Stimulated activated CD4-positive, alpha-beta T cell treated with anti-CD3 and anti-CD28 coated beads, Interleukin-15, amount 100 ng/mL, for 24 hours (primary cell): ENCODE measurements at places on chromosomes 5 and 9.

DNA sequence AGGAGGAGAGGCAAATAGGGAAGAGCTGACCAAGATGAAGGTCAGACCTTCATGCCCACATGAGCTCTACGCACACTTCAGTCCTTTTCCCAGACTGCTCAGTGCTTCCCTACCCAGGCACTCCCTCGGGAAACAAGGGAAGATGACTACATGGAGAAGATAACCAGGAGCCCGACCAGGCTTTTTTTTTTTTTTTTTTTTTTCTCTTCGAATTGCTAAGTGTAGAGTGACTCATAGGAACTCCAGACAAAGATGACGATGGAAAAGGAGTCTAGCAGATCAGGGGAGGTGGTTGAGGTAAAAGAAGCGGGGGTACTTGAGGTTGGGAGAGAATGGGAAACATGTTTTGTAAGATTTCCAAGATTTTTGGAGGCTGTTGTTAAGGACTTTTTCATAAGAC is 526.1 kb downstream of the BNC2 start:
- DNase-seq: no peak

DNA sequence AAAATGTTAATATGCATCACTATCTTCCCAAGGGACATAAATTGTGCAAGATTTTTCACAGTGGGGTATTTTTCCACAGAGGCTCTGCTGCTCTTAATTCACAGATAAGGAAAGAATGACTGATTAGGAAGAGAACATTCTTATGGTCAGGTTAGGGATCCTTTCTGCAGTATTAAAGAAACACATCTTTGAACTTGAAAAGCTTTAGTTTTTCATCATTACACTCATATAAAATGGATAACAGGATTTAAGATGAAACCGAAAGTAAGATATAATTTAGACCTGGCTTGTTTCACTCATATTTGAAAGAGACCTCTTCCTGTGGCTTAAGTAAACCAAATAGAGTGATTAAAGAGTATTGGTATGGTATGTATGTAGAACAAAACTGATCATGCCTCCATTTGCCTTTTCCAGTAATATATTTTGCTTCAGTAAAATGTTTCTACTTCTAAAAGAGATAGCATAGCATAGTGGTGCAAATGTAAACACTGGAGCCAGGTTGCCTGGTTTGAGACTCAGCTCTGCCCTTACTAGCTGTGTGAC is 160.0 kb downstream of the PRR16 start:
- DNase-seq: no peak

GRCh38 chr9:126558051-126558665 is 55.6 kb upstream of the LMX1B start:
- DNase-seq: peak; percentile 72

- no peak for DNase-seq
These were observed 7.3 kb upstream of the SLC25A51 start for GRCh38 chr9:37911271-37911681.

GRCh38 chr5:133130387-133131118 is 78.7 kb downstream of the HSPA4 start:
- no peak for DNase-seq

DNA sequence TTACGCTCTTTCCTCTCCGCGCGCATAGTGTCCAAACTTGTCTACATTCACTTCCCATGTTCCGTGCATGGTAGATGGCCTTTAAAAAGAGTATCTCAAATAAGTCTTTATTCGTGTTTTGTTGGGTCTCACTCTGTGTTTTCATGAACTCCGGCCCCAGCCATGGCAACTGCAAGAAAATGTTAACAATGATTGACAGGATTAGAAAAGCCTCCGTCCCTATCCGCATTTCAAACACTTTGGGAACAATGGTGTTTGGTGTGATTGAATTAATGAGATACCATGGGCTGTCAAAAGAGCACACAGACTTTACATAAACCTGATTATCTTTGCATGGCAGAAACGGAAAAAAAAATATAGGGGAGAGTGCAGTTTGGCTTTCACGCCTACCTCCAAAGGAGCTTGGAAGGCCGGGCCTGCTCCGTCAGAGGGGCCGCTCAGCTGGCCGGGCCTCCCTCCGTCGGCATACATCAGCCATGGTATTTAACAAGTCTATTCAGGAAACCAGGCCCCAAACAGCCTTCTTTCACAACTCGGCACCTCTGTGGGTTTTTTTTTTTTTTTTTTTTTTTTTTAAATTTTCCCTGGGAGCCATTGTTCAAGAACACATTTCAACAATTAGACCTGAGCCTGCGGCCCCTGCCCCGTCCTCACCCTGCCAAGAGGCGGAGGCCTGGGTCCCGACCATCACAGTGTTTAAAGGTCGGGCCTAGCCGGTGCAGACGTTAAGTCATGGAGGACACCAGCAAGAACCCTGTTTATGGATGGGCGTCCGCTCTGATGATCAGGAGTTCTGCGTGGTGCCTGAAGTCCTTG is 323.8 kb upstream of the IRX4 start:
- no peak for DNase-seq

- DNase-seq: peak; percentile 2
These were observed 9.3 kb downstream of the OR1N2 start for GRCh38 chr9:122562134-122562760.

DNA sequence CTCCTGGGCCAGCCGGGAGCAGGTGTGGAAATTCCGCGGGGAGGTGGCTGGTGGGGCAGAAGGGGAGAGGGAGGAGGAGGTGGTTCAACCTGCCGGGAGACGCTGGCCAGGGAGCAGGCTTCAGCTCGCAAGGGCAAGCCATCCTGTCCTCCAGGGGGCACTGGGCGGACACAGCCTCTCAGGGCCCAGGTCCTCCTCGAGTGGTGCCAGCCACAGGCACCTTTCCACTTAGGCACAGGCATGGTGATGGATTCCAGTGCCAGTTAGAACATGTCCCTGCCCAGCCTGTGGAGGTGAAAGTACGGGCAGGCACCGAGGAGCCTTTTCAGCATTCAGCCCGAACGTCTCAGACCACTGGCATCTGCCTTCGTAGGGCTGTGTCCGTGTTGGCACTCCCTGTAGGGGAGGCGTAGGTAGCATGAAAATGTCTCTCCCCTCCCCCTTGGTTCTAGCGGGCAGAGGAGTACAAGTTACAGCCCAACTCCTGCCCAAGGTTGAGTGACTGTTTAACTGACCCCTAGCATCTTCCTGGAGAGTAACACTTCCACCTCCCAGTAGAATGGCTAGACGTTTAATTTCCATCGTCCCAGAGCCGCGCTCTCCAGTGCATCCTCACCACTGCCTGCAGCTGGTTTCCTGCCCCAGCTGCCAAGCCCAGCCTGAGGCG is 48.9 kb downstream of the DAB2IP start:
- DNase-seq: peak; percentile 36

- DNase-seq: no peak
These were observed 48.7 kb upstream of the HOMER1 start for GRCh38 chr5:79562351-79563246.

- no peak for DNase-seq
These were observed 15.2 kb upstream of the SPIN1 start for GRCh38 chr9:88373045-88373444.

DNA sequence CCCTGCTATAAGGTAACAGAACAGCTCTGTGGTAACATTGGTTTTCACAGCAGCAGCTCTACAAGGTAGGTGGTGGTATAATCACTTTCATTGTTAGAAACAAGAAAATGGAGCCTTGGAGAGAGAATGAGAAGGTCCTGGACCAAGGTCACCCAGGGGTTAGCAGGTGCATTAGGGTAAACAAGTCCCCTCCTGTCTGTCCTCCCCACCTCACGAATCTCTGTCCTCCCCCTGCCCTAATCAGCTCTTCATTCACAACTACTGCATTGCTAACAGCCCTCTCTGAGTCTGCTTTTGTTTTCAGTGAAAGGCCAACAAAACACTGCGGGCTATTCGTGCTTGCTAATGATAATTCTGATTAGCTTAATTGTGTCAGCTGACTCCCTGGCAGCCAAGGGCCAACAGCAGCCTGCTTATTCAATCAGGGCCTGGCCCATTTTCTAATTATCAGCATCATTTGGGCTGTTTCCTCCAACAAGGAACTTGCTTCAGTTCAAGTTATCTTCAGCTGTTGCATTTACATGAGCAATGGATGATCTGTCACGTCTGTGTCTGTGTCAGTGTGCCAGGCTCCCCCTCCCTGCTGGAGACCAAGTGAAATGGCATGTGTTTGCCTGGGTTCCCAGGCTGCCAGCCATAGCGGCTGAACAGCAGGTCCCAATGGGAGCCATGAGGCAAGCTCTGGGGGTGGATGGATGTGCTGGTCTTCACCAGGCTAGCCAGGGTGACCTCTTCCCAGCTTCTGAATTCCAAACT is 56.7 kb upstream of the EQTN start:
- no peak for DNase-seq

DNA sequence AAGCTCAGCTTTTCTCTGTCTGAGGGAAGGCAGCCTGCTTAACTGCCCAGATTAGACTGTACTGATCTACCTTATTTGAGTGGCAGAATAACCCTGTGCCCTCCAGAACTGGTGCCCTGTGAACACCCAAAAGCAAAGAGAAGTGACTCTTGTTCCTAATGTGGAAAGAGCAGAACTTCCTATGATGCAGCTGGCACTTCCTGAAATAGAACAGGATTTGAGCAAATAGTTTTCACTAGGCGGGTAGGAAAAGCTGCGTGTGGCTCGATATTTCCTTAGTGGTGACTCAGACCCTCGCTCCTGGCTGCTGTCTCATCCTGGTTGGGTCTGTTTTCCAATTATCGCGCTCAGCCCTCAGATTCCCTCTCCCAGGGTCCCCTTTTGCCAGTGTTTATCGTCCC is 89.9 kb downstream of the SH3TC2 start:
- no peak for DNase-seq

DNA sequence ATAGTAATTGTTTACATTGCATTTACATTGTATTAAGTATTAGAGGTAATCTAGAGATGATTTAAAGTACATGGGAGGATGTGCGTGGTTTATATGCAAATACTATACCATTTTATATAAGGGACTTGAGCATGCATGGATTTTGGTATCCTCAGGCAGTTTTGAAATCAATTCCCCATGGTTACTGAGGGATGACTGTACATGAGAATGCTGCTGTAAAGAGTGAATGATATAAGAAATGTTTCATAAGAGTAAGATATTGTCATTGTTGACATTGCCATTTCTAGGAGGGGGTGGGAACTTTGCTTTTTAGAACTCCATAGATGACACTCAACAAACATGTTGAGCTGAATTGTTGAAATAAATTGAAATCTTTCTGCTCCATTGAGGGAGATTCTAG is 185.0 kb downstream of the SEMA6A start:
- no peak for DNase-seq

GRCh38 chr5:170388818-170389549 is at the start of gene KCNMB1:
Gene KCNMB1, minus strand, starts transcription at chr5:170389367. Its CDS starts 3,920 bp downstream, at chr5:170385447.
- no peak for DNase-seq

- DNase-seq: no peak
These were observed 177.9 kb downstream of the PCSK1 start for GRCh38 chr5:96254980-96255691.

DNA sequence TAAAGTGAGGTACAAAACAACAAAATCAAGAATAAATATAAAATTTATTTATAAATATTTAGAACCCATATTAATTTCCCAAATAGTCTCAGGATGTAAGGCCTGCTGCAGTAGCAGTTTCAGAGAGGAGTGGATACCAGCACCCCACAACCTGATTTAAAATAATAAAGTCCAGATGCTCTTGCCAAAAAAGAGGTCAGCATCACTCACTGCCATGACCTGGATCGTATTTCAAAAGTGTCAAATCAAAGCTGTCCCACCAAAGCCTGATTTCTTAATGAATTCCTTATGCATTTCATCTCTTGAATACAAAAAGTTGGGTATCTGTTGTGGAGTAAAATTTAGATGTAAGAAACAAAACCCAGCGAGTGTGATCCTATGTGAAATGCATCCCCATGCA is 58.0 kb upstream of the ROR2 start:
- no peak for DNase-seq

DNA sequence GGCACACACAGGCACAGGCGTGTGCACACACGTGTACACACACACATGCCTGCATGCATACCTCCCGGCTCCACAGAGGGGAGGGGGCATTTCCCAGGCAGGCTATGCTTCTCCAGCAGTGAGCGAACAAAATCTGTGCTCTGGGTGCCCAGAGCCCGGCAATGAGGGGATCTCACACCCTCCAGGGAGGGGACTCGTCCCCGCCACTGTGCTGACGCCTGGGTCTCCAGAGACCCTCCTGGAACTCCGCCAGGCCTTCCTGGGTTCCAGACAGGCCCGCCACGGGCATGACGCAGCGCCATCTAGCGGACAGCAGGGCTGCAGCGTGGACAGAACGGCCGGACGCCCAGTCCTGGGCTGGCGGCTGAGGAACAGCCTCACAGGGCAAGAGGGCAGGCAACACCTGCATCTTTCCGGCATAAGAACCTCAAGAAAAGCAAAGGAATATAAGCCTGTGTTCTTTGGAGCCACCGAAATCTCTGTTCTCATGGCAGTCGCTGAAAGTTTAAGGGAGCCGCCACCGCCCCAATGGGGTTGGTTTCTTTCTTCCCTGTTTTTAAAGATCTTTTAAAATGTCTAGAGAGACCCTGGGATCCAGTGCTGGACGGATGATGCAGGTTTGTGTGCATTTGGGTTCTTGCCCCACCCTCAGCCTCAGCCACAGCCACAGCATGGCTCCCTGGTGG is 135.6 kb upstream of the PPP1R26 start:
- peak; percentile 68 for DNase-seq

GRCh38 chr5:37005946-37006540 is 129.5 kb downstream of the NIPBL start:
- DNase-seq: no peak

DNA sequence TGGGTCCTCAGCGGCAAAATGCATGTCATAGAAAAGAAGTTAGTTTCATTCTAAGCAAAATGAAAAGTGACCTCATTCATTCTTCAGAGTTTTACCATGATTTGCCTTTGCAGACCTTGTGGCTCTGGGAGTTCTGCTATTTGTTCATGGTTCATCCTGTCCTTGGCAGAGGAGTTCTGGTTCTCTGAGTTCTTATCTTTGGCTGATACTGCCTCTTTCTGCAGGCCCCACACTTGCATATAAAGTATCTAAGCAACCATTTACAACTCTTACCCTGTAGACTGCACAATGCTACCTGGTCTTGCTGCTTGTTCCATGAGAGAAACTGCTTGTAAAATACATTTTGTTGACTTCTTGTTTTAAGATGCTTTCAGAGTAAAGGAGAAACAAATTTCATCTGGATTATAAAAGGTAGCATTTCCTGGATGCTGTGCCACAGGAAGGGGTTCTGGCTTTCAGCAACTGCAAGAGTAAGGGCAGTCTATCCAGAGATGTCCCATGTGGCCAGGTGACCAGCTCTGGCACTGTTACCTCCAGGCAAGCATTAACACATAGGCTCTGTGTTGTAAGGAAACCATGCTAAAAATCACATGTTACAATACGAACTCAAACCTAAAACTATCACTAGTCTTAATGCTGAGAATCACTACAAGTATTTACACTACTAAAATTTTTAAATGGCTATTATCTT is 513.2 kb downstream of the SPOCK1 start:
- no peak for DNase-seq

GRCh38 chr5:151100681-151101080 is 19.8 kb upstream of the TNIP1 start:
- no peak for DNase-seq

- no peak for DNase-seq
These were observed 455.1 kb upstream of the ZNF608 start for GRCh38 chr5:125201446-125202052.

DNA sequence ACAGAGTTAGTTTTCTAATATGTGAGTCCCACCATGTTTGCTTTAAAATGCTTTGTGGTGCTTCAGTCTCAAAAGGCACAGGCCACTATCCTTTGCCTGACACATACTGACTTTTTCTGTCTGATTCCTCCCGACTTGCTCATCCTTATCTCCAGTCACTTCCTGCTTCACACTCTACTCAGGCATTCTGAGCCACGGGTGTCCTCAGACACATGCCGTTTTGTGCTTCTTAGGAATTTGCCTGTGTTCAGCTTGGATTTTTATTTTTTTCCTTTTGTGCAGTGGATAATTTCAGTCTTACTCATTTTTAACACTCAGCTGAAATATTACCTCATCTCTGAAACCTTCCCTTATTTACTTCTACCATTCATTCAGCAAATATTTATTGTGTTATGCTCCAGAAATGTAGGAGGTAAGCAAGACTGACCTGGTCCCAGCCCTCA is 54.1 kb downstream of the MAN2A1 start:
- no peak for DNase-seq
